NCI-H1092 (cell line): ENCODE measurements at places on chromosomes 6 and 20.
A peak's percentile ranks its signal among the peaks of the same experiment; 100 is the strongest.

- DNase-seq, result no peak
These were observed 43.5 kb downstream of the NUP153 start for GRCh38 chr6:17663226-17663625.

- DNase-seq, result no peak
These were observed 607.4 kb downstream of the MAFB start for GRCh38 chr20:40081653-40082052.

DNA sequence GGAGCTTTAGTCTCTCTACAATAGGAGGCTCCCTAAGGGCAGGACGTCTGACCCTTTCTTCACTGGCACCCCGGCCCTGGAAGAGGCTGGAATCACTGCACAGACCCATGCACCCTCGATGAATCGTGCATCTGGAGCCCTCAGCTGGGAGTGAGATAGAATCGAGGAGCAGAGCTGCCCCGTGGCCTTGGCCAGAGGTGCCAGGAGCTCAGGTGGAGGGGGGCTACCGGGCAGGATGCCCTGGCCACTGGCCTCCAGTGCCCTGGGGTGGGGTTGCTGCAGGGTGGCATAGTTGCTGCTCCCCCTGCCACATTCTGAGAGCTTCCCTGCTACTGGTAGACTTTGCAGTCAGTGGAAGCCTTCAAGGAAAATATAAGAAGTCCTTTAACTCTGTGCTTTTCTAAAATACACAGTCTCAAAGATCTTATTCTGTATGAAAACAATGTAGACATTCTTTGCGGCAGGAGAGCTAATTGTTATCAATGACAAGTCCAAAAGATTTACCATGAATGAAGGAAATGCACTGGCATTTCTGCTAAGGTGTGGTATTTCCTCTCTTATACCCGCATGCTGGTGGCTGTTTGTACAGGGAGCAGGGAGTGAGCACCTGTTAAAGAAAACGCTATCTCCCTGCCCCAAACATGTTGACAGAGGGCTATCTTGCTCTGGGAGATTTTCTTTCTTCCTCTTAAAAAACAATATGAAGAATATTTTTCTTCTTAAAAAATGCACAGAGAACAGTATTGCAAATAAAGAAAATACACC lies 122.8 kb downstream of the C6orf118 start:
- DNase-seq, result no peak

- DNase-seq, result no peak
These were observed 31.6 kb upstream of the NOTCH4 start for GRCh38 chr6:32255199-32256153.

DNA sequence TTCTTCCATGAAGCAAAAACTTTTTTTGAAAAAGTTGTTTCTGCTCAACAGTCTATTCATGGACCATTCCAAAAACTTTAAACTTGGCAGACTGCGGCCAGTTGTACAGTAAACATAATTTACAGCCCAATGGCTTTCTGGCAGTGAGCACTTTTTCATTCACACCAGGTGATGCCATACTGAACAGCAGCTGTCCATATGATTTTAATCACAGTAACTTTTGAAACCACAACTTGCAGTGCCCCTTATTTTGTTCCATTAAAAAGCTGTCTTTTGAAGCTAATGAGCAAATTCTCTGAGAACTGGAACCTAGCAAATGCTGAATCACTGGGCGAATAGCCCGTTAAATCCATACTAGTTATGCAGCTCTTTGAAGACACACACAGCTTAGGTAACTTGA lies 576.6 kb downstream of the PTPRT start:
- no peak for DNase-seq

DNA sequence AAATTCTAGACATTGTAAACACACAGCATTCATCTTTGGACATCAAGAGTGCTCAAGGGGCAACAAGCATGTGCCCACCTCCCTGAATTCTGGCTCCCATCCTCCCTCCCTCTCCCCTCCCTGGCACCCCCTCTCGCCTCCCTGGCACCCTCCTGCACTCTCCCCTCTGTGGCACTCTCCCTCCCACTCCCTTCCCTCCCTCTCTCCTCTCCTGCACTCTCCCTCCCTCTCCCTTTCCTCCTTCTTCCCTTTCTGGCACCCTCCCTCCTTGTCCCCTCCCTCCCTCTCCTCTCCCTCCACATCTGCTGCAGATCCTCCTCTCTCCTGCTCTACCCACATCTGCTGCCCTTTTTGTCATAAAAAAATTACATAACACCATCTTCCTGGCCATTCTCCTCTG lies 113.0 kb upstream of the SLC22A23 start:
- no peak for DNase-seq

- no peak for DNase-seq
These were observed 60.5 kb downstream of the ZMYND8 start for GRCh38 chr20:47295921-47296426.

- DNase-seq, result no peak
These were observed 4.8 kb upstream of the AIG1 start for GRCh38 chr6:143055891-143056290.

- no peak for DNase-seq
These were observed 109.0 kb upstream of the SUPT3H start for GRCh38 chr6:45486736-45487135.

DNA sequence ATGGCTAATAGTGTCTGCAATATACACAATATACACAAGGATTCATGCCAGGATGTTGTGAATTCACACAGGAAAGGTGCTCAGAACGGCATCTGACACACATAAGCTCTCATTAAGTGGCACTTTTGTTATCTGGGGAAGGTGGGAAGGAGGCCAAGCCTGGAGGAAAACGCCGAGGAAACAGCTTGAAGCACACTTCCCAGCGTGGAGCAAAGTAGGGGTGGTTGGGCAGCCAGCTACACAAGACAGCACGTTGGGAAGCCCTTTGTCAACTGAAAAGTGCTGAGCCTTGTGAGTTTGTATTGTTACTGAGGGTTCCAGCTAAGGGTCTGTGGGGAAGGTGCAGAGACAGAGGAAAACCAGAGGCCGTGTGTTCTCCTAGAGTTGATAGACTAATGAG lies 181.0 kb downstream of the ZMYND8 start:
- peak; percentile 61 for DNase-seq

DNA sequence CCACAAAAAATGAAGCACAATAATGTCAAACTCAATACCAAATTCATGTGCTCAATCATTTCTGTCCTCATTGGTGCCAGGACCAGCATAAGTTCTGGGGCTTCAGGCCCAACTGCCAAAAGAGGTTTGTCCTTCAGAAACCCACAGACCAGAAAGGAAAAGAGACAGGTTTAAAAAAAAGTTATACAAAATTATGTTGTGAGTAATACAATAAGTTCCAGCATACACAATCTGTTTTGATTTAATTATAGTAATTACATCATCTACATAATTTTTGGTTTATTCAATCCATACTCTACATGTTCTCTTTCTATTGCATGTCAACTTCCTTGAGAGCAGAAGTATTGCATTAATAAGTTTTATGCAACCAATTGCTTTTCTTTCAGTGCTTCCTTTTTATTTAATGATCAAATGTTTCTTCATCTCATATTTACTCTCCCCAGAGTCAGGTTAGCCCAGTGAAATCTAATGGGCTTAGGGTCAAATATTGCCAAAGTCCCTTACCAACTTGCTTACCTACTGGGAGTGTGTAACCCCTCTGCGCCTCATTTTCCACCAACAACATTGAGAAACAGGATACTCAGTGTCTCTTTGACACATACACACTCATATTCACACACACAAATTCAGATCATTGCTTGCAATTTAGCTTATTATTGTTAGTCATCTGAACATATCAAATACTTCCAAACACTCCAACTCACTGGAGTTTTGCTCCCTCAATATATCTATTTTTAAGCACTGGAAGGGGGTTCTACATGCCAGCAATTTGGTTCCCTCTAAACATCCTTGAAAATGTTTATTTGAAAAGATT lies 424.4 kb upstream of the MARCKS start:
- no peak for DNase-seq

GRCh38 chr6:16471222-16471909 lies 233.0 kb downstream of the GMPR start:
- no peak for DNase-seq

DNA sequence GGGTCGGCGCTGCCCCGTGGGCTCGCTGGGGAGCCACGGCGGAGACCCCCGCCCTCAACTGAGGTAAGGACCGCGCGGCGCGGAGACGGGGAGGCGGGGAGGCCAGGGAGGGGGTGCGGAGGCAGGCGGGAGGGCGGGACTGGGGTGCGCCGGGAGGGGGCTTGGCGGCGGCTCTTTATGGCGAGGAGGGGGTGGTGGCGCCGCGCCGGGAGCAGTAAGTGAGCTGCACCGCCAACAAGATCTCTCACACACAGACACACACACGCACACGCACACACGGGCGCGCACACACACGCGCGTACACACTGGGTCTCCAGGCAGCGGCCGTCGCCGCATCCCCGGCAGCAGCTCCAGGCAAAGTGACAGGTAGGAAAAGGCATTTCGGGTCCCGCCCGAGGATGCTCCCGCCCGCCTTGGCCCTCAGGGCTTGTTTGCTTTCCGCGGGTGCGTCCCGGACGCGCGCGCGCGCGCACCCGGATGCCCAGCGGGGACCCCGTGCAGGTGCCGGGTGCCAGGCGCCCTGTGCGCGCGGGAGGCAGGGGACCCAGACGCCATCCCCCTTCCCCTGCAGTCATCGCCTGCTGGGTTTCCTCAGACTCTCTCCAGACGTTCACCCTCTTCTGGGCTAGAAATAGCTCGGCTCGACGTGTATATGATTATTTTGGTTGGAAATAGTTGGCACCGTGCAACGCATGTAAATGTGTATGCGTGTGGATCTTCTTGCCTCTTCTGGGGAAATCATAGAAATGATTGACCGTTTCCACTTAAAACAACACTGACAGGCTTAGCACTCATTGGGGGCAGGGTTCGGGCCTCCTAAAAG lies at the start of gene PLCB4:
TSS of gene PLCB4 (plus strand) at position 247 of the 823 bp plus-strand sequence. CDS start 238,728 bp downstream, outside the sequence.
- peak; percentile 58 for DNase-seq

GRCh38 chr20:37102571-37102970 lies 6.8 kb upstream of the RBL1 start:
- no peak for DNase-seq

DNA sequence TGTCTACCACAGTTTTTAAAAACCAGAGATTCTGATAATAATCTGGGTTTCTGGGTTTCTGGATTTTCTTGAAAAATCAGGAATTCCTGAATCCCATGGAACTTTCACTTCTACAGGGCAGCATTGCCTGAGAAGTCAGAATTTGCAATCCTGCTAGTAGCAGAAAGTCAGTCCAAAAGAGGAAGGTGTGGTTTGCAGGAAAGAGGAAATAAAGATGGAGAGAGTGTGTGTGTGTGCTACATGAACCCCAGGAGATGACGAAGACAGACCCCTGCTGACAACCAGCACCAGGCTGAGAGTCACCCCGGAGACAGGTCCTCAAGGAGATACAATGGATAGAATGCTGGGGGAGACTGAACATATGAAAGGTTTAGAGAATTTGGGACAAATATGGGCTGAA lies 44.9 kb downstream of the PRND start:
- DNase-seq, result no peak

GRCh38 chr6:126531286-126531685 lies 191.4 kb downstream of the CENPW start:
- no peak for DNase-seq

- DNase-seq, result no peak
These were observed 13.6 kb upstream of the RBM24 start for GRCh38 chr6:17267566-17267965.

- DNase-seq, result no peak
These were observed 233.5 kb downstream of the TMEM242 start for GRCh38 chr6:157089851-157090250.

GRCh38 chr6:15327271-15327670 lies 81.4 kb downstream of the JARID2 start:
- no peak for DNase-seq

DNA sequence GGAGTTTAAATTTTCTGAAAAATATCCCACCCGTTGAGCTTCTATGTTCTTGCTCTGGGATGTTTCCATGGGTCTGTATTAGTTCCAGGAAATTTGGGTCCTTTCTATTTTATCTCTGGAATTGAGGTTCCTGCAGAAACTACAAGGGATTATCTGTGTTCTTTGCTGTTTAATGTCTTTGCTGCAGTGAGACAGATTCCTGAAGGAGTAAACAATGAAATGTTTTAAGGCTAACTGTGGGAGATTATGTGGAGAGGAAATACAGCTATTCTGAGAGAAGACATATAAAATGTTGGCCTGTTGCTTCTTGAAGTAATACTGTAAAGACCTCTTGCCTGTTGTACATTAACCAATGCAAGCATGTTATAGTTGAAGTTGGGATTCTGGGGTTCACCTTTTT lies 43.5 kb downstream of the SAMD5 start:
- no peak for DNase-seq

- no peak for DNase-seq
These were observed 67.9 kb downstream of the KIF13A start for GRCh38 chr6:17919496-17919895.

DNA sequence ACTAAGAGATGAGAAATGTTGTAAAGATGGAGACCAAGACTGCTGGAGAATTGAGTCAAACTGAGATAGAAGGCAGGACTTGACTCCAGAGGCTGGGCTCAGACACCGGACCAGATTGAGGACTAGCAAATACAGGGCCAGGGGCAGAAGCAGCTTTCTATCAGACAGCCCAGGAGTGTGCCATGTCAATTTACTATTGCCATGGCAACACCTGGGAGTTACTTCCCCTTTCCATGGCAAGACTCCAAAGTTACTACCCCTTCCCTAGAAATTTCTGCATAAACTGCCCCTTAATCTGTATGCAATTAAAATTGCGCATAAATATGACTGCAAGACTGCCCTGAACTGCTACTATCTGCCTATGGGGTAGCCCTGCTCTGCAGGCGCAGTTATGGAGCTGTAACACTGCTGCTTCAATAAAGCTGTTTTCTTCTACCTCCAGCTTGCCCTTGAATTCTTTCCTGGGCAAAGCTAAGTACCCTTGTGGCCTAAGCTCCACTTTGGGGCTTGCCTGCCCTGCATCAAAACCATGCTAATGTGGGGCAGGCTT lies 90.1 kb upstream of the EDN1 start:
- no peak for DNase-seq

DNA sequence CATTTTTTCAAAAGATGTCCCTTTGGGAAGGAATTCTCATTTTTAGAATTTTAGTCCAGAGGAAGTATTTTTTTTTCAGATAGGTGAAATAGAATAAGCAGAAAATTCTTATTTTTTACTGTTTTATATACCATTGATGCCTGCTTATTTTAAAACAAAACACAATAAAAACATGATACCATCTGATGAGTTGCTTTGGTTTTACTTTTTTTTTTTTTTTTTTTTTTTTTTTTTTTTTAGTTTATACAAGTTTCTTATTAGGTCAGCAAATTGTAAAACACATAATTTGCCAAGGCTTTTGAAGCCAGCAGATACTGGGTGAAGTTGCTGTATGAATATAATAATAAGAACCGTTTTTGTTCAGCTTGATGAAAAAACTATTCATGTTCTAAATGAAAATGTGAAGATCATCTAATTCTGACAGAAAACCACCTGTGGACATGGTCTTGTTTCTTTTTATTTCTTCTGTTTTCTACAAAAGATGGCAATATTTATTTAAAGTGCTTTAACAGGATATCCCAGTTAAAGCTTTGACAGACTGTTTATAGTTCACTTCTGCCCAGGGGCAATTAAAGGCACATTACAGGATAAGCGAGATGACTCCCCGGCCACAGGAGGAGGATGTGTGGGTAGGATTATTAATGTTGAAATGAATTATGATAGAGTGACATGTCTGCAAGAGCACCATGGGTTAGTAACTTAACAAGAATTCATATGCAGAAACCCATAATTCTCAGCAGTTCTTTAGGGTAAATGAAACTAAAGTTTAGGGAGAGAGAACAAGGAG lies 31.1 kb downstream of the MYB start:
- no peak for DNase-seq
